IMR-90 (cell line): ENCODE measurements at places on chromosomes 13 and 19. TPM values are rescaled to one million over a fixed set of nuclear protein-coding genes. Genes with fewer than 3 reads are reported as not detected.

GRCh38 chr19:55391191-55391670 lies 5.5 kb downstream of the RPL28 start:
- H3K36me3 ChIP-seq: peaks cover 48% of the 10 kb centered on the region
- H3K27me3 ChIP-seq: no peaks in the 10 kb centered on the region
- DNase-seq: no peak
- no peak overlapping the region for H3K27ac ChIP-seq
- H3K4me1 ChIP-seq: peaks cover 36% of the 10 kb centered on the region

- no peak overlapping the region for H3K27ac ChIP-seq
- H3K36me3 ChIP-seq: no peaks in the 10 kb centered on the region
These were observed 7.7 kb upstream of the ONECUT3 start for GRCh38 chr19:1745589-1746031.

DNA sequence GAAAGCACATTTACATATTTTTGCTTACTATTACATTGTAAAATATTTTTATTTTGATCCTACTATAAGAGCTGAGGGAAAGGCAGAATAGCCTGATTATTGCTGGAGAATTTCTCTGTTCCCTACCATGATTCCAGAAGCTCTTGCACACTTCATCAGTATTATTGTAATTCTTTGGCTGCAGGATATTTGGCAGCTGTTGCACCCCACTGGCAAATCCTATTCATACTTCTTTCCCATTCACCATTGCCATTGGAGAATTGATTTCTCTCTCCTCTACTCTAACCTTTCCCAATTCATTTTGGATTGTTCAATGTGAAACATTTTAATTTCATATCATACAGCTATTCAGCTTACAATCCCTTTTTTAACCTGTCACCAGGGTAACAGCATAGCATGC lies 238.0 kb downstream of the GGACT start:
- no peak overlapping the region for H3K27ac ChIP-seq
- no peaks in the 10 kb centered on the region for H3K27me3 ChIP-seq
- no peak overlapping the region for H3K4me3 ChIP-seq
- no peak for DNase-seq
- H3K4me1 ChIP-seq: no peaks in the 10 kb centered on the region

DNA sequence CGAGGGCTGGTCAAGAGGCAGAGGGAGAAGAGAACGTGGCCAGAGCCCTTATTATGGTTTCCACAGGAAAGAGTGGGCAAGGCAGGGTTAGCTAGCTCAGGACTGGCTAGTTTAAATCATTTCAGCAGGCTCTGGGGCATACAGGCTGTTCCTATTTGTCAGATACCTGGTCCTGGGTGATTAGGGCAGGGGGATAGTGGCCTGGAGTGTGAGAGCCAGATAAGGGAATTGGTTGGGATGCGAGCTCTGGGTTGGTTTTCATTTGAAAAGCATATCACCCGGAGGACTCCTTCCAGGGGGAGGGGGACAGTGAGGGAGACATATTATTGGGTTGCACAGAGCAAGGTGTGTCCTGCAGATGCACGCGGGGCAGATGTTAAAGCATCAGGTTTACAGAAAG lies 75.3 kb upstream of the CLDN10 start:
- DNase-seq: no peak
- H3K36me3 ChIP-seq: no peaks in the 10 kb centered on the region
- H3K4me3 ChIP-seq: no peak overlapping the region
- peaks cover 30% of the 10 kb centered on the region for H3K27me3 ChIP-seq
- H3K27ac ChIP-seq: no peak overlapping the region

- peaks cover 29% of the 10 kb centered on the region for H3K36me3 ChIP-seq
- H3K4me1 ChIP-seq: peaks cover 31% of the 10 kb centered on the region
- H3K4me3 ChIP-seq: no peak overlapping the region
- 0 out of 2 replicates have a peak overlapping the region, but pooled peaks have one; percentile 5 for H3K27ac ChIP-seq
- no peaks in the 10 kb centered on the region for H3K27me3 ChIP-seq
These were observed 8.2 kb downstream of the LATS2 start for GRCh38 chr13:21053231-21053630.

Gene MYH14
- total RNA-seq: not detected in 2 replicates

Gene NKG7
- total RNA-seq: not detected in 2 replicates

Gene KLF1
- total RNA-seq: not detected in 2 replicates
